ENCODE measurements at places on chromosomes 1 and 21.

- DNase-seq, result no peak
Observed at GRCh38 chr1:39131940-39132339, 72.6 kb upstream of the MACF1 start.

DNA sequence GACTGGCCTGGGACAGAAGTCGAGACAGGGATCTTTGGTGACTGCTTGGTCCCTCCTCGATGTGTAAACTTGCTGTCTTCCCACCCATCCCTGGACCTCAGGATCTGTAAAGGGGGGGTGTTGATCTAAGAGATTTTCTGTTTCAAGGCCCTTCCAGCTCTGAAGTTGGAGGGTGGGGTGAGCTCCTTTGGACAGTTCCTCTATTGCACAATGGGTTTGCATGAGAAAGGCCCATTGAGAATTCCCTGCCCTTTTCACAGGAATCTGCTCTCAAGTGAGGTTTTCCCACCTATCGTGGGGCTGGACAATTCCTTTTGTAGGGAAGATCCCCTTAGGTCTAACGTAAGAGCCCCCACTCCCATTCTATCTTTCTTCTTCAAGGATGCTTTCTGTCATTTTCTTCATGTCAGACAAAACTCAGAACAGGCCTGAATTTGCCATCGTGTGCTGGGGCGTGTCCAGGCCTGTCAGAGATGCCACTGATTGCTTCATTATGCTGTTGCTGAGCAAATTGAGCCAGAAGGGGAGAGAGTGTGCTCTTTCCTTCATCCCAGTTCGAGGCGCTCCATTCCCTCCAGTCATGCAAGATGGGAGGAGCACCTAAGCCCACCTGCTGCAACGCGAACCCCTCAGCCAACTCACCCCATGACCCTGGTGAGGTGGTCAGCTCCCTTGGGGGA lies 149.9 kb upstream of the IGSF21 start:
- peak; percentile 15 for DNase-seq

GRCh38 chr1:37720231-37721130 lies 28.2 kb downstream of the CDCA8 start:
- DNase-seq, result no peak

DNA sequence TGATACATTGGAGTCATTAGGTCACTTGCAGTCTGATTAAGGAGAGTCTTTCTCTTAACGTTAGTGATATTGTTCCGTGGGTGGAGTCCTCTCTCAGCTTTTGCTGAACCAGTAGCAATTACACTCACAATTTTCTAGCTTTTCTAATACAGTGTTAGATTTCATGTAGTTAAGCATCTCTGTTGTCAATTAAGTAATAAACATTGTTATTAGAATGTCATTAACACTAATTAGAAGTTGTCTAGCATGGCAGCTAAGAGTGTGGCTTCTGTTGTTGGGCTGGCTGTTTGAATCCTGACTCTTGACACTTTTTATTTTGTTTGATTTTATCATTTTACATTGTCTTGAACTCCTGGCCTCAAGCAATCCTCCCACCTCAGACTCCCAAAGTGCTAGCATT lies 33.4 kb downstream of the FAAH start:
- DNase-seq, result no peak

- no peak for DNase-seq
Observed at GRCh38 chr1:202264726-202265125, 71.1 kb downstream of the LGR6 start.

DNA sequence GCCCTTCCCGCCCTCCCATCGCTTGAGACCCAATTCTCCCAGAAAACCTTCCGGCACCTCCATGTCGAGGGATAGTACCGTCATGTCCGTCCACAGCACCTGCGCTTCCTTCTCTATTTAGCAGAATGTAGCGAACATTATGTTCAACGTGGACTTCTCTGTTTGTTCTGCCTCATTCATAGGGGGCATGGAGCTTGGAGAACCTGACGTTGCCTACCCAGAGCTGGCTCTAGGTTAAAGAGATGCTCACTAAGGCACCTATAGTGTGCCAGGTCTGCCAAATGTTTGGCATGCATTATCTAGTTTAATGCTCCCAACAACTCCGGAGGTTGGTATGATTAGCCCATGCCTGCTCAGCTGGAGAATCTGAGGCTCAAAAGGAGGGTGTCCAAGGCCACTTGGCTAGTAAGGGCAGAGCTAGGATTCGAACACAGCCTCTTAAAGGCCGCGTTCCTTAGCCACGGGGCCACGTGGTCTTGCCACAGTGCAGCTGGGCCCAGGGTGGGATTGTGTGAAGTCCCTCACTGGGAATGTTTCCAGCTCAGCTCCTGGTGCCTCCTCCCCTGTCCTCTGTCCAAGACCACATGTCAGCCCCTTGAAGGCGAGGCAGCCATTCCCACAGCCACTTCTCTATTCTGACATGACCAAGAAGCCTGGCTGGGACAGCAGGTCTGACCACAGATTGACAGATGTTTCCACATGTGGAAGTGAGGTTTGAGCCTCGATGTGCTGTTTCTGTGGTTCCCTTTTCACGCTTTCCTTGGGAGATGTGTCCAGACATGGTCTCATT lies 57.8 kb downstream of the RUNX3 start:
- no peak for DNase-seq

DNA sequence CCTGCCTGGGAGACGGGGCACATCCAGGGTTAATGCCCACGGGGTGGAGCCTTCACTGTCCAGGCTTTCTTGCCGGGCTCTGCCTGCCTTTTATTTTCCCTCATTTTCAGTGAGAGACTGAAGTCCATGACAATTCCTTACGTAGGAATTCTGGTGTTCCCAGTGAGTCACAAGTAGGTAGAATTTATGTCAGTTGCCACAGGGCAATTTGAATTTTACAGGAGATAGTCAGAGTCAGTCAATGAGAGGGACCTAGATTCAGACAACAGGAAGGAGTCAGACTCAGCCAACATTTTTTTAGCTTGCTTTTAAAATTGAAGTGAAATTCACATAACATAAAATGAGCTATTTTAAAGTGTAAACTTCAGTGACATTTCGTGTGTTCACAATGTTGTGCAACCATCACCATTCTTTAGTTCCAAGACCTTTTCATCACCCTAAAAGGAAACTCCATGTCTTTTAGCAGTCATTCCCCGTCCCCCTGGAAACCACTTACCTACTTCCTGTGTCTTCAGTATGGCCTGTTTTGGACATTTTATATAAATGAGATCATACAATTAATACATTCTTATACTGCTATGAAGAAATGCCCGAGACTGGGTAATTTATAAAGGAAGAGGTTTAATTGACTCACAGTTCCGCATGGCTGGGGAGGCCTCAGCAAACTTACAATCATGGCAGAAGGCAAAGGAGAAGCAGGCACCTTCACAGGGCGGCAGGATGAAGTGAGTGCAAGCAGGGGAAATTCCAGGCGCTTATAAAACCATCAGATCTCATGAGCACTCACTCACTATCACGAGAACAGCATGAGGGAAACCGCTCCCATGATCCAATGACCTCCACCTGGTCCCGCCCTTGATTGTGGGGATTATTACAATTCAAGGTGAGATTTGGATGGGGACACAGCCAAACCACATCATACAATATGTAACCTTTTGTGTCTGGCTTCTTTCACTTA lies 14.6 kb downstream of the AJAP1 start:
- no peak for DNase-seq

DNA sequence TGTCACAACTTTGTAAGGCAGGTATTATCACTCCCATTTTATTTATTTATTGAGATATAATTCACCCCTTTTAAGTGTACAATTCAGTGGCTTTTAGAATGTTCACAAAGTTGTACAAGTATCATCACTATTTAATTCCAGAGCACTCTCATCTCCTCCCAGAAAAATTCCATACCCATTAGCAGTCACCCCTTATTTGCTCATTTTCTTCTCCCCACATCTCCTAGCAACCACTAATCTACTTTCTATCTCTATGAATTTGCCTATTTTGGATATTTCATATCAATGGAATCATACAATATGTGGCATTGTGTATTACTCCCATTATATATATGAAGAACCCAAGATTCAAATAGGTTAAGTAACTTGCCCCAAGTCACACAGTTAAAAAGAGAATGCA lies 7.0 kb downstream of the DSTYK start:
- DNase-seq, result no peak

DNA sequence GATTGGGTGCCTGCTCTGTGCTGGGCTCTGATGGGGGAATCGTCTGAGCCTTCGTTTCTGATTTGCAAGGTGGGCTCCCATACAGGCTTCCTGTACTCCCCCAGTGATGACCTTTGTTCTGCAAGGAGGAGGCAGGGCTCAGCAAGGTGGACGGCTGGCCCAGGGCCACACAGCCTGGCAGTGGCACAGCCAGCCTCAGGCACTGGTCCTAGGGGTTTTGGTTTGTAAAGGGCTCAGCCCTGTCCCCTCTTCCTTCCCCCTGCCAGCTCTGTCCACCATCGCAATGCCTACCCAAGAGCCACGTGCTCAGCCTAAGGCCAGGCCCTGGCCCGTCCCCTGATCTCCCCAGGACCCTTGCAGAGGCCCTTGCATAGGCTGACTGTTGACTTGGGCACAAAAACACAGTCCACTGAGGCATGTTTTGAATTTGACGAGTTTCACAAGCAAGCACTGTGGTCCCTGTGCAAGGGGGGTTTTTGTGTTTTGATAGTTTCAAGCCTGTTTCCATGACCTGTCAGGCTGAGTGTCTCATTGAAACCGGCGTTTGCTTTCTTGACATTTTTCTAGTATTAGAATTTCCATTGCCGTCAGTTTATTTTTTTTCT lies 39.5 kb upstream of the TNFRSF1B start:
- DNase-seq, result no peak

DNA sequence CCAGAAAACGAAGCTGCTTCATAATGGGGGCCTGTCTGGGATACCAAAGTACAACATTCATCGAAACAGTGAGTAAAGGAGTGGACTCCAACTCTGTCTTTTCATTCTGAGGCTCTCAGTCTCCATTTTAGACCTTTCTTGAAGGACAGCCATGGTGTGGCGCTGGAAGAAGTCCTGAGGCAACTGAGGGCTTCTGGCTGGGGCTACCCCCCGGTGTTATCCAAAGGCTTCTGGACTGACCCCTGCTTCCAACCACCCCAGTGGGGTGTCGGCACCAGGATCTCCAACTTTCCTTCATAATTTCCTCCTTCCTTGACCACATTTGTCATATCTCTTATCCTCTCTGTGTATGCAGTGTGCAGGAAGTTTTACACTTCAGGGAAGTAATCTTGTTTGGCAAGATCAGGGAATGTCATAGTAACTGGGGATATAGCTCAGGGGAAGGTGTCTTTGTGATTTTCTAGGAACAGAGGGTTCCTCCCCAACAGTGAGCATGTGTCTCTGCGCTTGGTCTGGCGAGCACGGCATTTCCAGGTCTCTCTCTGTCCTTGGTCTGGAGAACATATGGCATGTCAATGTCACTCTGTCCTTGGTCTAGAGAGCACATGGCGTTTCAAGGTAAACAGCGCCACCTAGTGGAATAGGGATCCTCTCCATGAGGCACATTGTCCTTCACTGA lies 19.4 kb upstream of the BSDC1 start:
- DNase-seq, result peak; percentile 53

DNA sequence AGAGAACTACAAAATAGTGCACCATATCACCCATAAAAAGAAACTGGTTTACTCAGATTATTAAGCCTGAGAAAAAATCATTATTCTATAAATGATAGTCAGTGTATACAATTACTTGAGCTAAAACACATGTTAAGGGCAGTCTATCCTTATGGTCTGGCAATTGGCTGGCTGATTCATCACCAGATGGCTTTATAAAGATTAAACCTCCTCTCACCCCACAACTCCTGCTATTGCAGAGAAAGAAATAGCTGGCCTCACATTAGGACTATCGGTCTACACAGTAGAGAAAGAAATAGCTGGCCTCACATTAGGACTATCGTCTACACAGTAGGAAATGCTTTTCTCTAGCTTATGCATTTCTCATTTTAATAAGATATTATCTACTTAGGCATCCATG lies 21.2 kb downstream of the CEP170 start:
- DNase-seq, result peak; percentile 68

- no peak for DNase-seq
Observed at GRCh38 chr1:205225901-205226765, 1.6 kb upstream of the TMCC2 start.

DNA sequence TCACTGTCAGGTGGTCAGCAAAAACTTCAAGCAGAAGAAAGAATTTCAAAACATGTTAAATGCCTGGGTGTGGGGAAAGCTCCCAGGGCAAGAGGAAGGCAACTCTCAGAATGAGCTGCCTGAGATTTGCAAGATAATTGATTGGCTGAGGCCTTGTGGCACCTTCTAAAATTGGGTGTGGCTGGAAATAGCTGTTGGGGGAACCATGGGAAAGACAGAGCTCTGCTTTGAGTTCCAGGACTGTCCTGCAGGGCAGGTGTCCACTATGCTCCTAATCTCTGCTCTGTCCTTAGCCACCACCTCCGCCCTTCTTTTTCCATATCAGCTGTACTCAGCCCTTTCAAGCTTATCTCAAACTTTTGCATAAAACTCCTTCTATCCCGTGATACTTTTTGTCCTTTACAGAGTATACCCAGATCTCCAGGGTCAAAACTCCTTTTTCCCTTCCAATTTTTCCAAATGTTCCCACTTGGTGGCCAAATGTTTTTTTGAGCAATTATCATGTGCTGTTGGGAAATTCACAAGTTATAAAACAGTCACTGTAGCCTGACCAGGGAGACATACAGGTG lies 23.8 kb upstream of the PPP2R5A start:
- no peak for DNase-seq

DNA sequence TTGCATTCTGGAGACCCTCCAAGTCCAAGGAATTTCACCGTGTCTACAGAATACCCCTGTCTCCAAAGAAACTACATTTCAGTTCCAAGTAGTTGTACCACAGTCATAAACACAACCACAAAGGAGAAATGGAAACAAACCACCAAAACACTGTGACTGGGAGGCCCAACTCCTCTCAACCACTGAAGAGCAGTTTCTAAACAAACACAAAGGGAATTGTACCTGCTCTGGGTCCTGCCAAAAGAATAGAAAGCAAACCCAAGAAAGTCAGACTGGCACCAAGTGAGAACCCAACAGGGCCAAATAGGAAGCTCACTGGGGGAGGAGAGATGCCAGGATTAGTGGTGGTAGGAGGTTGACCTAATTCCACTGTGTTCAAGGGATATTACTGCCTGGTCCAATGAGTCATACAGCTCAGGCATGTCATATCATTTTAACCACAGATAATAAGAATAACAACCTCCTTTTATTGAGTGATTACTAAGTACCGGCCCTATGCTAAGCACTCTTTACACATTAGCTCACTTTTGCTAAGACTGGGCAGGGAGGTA lies 123.9 kb upstream of the PPP2R5A start:
- DNase-seq, result peak; percentile 81

DNA sequence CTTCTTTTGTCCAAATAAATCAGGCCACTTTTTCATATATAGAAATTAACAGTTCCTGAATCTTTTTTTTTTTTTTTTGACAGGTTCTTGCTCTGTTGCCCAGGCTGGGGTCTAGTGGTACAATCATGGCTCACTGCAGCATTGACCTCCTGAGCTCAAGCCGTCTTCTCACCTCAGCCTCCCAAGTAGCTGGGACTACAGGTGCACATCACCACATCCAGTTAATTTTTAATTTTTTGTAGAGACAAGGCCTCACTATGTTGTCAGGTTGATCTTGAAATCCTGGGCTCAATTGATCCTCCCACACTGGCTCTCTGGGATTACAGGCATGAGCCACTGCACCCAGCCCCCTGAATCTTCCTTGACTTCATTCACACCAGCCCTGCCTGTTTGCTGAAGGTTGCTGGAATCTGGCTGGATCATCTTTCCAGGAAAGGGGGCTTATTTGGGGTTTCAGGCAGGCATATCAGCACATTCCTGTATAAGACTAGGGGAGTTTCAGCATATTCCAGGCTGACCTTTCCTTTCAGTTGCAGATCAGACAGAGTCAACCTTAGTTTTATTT lies 78.2 kb upstream of the ARHGAP29 start:
- DNase-seq, result no peak

All from foreskin fibroblast (primary cell).